ENCODE measurements at places on chromosomes 3 and 15.

- peak; percentile 90 for DNase-seq
These were observed 683 bp upstream of the UNC45A start for GRCh38 chr15:90934256-90934948.

- no peak for DNase-seq
These were observed 38.6 kb upstream of the RAB6B start for GRCh38 chr3:133934073-133934970.

GRCh38 chr3:125194061-125194848 is 18.3 kb downstream of the SLC12A8 start:
- no peak for DNase-seq

GRCh38 chr3:183287301-183287971 is 34.4 kb downstream of the B3GNT5 start:
- DNase-seq: peak; percentile 31

All from activated naive CD8-positive, alpha-beta T cell treated with anti-CD3 and anti-CD28 coated beads, Interleukin-2, amount 50 U/mL, for 24 hours (primary cell).